ENCODE measurements at places on chromosomes 4 and X.

- no peak for DNase-seq
Measured at GRCh38 chr4:1927675-1928074, 56.5 kb downstream of the NSD2 start.

DNA sequence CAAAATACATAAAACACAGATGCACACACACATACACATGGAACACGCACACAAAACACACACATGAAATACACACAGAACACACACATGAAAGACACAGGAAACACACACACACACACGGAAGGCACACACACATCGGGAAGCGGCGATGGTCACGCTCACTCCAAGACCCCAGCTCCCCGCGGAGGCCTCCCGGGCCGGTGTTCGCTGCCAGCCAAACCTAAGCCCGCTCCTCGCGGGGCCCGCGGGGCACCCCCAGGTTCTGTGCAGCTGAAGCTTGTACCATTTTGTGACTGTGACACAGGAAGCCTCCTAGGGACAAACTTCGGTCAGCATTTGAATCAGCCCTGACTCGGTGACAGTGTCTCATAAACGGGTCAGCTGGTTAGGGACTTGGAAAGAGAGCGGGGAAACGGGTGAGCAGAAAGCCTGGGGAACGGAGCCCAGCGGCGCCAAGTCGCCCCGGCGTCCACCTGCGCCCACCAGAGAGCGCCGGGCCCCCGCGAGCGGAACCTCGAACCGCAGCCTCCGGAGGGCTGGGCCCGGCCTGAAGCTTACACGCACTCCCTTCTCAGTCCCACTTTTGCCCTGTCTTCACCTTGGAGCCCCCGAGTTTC is 32.1 kb downstream of the F11 start:
- no peak for DNase-seq

GRCh38 chr4:186104890-186105646 is 564 bp downstream of the FAM149A start:
- no peak for DNase-seq

DNA sequence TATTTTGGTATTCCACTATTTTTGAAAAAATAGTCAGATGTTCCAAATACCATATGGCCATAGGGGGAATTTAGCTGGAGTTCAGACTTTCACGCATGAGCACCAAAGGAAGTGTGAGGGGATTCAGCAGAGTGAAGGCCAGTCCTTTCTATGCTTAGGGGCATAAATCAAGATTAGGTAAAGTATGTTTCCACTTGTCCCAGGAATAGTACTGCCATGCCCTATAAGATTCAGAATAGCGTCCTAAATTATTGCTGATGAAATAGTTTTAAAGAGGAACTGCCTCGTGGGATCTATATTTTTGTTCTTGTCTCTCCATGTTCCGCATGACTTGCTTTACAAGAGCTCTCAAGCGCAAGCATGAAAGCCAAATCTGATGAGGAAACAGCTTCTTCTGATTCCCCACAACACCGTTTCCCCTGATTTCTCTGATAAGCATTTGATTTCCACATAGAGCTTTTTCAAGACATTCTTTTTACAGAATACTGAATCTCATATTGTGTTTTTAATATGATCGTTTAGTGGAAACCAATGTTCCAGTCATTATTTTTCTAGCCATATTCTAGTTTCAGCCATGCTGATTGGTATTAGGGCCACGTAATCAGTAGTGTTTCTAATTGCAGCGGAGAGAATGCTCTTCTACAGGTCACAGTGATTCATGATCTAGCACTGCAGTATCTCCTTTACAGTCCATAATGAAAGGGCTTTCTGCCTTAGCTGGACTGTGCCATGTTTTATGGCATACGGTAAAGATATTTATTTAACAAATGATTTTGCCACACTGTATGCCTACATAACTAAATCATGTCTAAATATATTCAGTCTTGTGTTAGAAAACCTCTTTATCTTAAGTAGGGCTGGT is 492.3 kb downstream of the CENPC start:
- DNase-seq = no peak

DNA sequence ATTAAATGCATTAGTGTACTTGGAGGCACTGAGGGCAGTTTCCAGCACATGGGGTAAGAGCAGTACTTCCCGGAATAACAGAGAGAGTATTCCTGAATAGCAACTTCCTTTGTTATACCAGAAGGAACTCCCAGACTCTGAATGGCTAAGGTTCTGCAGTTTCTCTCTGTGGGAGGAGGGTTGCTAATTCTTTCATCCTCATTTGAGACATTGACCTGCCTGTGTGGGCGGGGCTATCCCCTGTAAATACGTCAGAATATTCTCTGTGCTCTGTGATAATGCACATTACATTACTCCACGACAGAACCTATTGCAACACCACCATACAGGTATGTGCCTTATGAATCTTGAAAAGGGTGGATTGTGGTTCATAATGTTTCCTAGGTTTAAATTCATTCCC is 52.7 kb downstream of the SPINK2 start:
- DNase-seq = peak; percentile 15
